ENCODE measurements at places on chromosomes 2 and 18.

GRCh38 chr18:75075016-75075305 is 134.0 kb downstream of the PTGR3 start:
- no peak for DNase-seq

- DNase-seq: no peak
Observed at GRCh38 chr2:3594493-3595281, at the start of gene COLEC11. Gene COLEC11, plus strand, starts transcription at chr2:3595112. Its CDS starts 9,229 bp downstream, at chr2:3604341.

- DNase-seq: no peak
Observed at GRCh38 chr2:98027538-98027937, 31.8 kb upstream of the TMEM131 start.

DNA sequence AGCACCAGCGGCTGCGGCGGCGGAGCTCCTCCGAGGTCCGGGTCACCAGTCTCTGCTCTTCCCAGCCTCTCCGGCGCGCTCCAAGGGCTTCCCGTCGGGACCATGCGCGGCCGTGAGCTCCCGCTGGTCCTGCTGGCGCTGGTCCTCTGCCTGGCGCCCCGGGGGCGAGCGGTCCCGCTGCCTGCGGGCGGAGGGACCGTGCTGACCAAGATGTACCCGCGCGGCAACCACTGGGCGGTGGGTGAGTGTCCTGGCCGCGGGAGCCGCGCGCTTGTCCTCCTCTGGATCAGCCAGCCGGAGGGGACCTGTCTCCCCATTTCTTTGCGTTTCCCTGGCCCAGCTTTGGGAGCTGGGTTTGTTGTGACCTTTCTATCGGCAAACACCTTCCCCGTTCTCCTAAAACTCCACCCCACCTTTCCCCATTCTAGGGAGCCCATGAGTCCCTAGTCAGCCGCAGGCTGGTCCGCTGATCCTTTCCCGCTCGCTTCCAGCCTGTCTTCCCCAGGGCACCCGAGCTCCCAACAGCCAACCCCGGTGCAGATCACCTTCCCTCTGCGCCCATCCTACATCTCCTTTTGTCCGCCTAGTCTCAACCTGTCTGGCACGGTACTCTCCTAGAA is 316 bp downstream of the GRP start:
- DNase-seq: no peak

DNA sequence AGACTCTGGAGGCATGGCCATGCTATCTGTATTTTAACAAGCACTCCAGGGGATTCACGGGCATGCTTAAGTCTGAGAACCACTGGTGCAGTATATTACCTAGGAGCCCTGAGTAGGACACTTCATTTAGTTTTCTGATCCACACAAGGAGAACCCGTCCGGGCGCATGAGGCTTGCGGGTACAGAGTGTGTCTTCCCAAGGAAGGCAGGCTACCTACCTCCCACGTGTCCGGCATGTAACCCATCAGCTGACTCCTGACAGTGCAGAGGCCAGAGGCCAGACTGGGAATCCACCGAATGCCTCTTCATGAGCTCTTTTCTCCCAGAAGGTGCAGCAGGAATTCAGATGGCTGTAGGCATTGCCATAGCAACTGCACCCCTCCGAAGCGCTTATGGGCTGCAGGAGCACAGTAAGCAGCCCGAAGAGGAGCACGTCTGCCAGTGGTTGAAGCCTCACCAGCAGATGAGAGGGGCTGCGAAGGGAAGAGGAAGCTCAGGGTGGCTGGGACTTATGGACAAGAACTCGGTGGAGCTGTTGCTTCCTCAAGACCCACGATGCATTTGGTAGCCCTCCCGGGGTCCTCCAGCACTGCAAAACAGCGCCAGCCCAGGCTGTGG is 33.8 kb upstream of the DNMT3A start:
- no peak for DNase-seq

GRCh38 chr2:29516767-29517166 is 401.6 kb downstream of the CLIP4 start:
- no peak for DNase-seq

DNA sequence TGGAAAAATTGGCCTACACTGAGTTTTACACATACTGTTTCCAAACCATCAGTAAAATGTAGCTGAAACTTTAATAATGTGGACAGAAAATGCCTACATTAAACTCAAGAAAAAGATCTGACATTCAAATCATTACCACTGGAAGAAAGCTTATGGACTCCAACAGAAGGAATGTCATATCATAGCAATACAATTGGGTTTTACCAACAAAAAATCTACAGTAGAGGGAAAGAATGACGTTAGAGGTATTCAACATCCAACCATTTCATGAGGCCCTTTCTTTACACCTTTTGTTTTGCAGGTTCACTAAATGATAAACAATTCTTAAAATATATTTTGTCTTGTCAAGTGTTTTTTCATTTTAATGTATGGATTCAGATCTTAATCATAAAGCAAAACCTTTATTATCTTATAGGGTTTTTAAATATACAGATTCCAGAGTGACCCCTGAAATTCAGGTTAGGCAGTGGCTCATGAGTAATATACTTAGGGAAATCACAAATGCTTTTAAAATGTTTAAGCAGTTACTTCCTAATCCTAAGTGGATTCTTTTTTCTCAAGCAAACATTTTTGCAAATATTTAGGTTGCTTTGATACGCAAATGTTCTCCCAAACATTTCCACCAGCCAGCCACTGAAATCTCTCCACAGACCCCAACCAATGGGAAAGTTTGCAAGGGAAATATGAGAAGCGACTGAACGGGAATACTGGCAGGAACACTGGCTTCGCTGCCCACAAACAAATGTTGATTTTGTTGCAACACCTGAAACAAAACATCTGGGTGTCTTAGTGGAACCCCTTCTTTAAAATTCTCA is 168.7 kb downstream of the TCF4 start:
- no peak for DNase-seq

GRCh38 chr2:71336802-71337201 is 5.2 kb downstream of the ZNF638 start:
- no peak for DNase-seq

GRCh38 chr2:3265981-3266924 is 111.4 kb downstream of the EIPR1 start:
- no peak for DNase-seq

DNA sequence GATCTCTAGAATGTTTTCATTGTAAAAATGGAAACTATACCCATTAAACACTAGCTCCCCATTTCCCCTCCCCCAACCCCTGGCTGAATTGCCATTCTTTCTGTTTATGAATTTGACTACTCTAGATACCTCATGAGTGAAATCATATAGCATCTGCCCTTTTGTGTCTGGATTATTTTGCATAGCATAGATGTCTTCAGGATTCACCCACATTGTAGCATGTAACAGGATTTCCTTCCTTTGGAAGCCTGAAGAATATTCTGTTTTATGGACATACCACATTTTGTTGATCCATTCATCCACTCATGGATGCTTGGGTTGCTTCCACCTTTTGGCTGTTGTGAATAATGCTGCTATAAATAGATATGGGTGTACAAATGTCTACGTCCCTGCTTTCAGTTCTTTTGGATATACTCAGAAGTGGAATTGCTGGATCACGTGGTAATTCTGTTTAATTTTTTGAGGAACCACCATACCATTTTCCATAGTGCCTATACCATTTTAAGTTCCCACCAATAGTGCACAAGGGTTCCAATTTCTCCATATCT is 7.7 kb upstream of the ASB1 start:
- no peak for DNase-seq

DNA sequence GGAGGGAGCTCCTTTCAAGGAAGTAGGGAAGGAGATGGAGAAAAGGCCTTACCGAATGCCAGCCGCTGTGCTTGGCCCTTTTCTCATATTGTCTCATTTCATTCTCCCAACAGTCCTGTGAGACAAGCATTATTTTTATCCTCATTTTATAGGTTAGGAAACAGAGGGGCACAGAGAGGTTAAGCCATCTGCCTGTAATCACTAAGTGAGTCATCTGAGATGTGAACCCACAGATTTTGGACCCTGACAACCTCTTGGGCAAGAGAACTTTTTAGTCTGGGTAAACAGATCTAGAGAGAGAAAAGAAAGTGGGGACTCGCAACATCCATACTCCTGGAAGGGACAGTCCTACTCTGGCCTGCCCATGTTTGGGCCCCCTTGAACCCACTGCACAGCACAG is 91.7 kb upstream of the LCLAT1 start:
- no peak for DNase-seq

GRCh38 chr2:108396845-108397244 is 19.1 kb downstream of the SULT1C4 start:
- no peak for DNase-seq

GRCh38 chr2:70870790-70871189 is 35.2 kb upstream of the CD207 start:
- no peak for DNase-seq

DNA sequence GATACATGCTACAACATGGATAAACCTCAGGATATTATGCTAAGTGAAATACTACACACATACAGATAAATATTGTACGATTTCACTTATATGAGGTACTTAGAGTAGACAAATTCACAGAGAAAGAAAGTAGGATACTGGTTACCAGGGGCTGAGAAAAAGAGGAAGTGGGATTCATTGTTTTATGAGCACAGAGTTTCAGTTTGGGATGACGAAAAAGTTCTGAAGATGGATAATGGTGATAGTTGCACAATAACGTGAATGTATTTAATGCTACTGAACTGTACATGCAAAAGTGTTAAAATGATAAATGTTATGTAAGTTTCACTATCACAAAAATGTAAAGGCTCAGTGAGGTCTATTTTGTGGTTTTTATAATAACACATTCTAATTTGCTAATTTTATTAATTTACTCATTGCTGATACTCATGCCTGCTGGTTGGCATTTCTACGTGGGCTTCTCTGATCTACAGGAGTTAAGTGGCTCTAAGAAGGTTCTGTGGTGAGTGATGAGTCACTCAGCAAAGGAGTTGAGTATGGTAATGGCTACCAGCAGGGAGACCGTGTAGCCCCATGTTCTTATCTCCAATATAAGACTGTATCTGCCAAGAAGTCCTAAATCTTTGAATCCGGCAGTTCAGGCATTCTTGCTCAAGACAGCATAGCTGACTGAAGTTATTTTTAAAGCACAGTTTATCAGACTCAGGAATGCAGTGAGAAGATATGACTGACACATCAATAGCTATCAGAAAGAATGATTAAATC is 41.1 kb downstream of the UPP2 start:
- no peak for DNase-seq
